ENCODE measurements at places on chromosomes 7 and 10. TPM values are rescaled to one million over a fixed set of nuclear protein-coding genes. Genes with fewer than 3 reads are reported as not detected.

Gene PHYH
- 13.4 TPM for total RNA-seq

DNA sequence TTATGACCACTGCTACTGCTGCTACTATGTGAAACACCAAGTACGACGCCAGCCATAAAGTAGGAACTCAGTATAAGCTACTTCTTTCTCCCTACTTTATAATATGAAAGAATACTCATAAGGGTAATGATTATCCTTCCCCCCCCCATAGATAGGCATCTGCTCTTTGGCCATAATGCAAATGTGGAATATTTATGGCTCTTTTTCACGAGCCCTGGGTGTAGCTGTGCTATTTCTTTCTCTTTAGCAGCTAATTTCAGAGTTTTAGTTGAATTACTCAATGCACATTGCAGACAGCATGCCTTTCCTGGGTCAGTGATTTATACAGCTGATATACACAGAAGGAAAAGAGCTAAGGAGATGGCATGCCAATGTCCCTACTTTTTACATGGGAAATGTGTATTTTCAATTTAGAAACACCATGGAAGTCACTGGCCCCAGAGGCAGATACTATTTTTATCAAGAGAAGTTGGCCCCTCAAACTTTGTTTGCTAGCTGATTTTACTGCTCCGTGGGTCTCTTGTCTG, 234.1 kb upstream of the KIAA1217 start:
- no peaks in the 10 kb centered on the region for H3K36me3 ChIP-seq
- H3K4me3 ChIP-seq: no peak overlapping the region
- DNase-seq: no peak
- H3K27me3 ChIP-seq: no peaks in the 10 kb centered on the region

GRCh38 chr7:2192831-2193534, 39.8 kb downstream of the MAD1L1 start:
- H3K36me3 ChIP-seq: no peaks in the 10 kb centered on the region
- no peaks in the 10 kb centered on the region for H3K4me1 ChIP-seq
- H3K4me3 ChIP-seq: no peak overlapping the region
- no peak for DNase-seq
- H3K27me3 ChIP-seq: no peaks in the 10 kb centered on the region
- H3K27ac ChIP-seq: no peak overlapping the region

Gene OR13A1
- not detected for total RNA-seq

Gene SPDYE5
- not detected for total RNA-seq

DNA sequence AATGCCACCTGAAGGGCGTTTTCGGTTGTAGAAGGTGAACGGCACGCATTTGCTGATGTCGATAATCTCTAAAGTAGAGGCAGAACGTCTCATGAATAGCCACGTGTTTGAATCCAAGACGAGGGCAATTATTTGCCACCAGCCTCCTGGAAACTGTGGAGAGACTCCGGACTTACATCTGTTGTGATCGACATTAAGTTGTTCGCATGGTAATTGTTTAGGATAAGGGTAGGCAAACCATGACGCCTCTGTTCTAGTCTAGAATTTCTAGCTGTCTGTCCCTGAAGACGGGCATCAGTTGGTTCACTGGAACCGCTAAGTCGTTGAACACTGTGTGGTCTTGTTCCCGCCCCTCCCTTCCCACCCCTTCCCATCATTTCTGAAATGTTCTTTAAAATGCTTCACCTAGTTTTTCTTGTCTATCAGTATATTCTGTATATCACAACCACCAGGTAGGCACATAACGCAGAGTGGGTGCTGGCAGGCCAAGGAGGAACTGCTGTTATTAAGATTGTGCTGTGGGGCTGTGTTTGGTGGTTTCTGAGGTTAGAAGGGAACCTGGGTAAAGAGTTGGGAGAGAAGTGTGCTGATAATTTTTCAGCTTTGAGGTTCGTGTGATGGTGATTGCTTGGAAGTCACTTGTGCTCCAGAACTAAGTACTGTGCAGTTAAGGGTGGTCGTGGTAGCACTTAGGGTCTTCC, 1.2 kb downstream of the UBE3C start:
- H3K4me1 ChIP-seq: peaks cover 30% of the 10 kb centered on the region
- H3K36me3 ChIP-seq: no peaks in the 10 kb centered on the region
- DNase-seq: no peak
- H3K27ac ChIP-seq: peak overlapping the region; percentile 92
- H3K27me3 ChIP-seq: no peaks in the 10 kb centered on the region

Gene AKR1C8
- not detected for total RNA-seq

- H3K4me3 ChIP-seq: no peak overlapping the region
- no peak for DNase-seq
- H3K4me1 ChIP-seq: no peaks in the 10 kb centered on the region
- H3K27ac ChIP-seq: no peak overlapping the region
- no peaks in the 10 kb centered on the region for H3K27me3 ChIP-seq
Measured at GRCh38 chr10:70715853-70716795, 43.8 kb downstream of the ADAMTS14 start.

Gene PLXDC2
- 14.5 TPM for total RNA-seq

- no peaks in the 10 kb centered on the region for H3K4me1 ChIP-seq
- H3K27me3 ChIP-seq: no peaks in the 10 kb centered on the region
- DNase-seq: no peak
- no peak within 1 kb of the TSS for H3K4me3 ChIP-seq
- no peaks in the 10 kb centered on the region for H3K36me3 ChIP-seq
Measured at GRCh38 chr7:31687024-31687748, at the start of gene PPP1R17. Gene PPP1R17, plus strand, starts transcription at chr7:31687215. Its CDS starts 5,227 bp downstream, at chr7:31692442.

All from pancreas (tissue), 10 donors.